ENCODE measurements at places on chromosomes 3 and 15.

- DNase-seq = no peak
Observed at GRCh38 chr3:37531066-37531720, 330.5 kb upstream of the CTDSPL start.

GRCh38 chr15:67175643-67176071 lies 78.8 kb downstream of the AAGAB start:
- no peak for DNase-seq

- no peak for DNase-seq
Observed at GRCh38 chr3:119620899-119621298, 23.2 kb downstream of the PLA1A start.

DNA sequence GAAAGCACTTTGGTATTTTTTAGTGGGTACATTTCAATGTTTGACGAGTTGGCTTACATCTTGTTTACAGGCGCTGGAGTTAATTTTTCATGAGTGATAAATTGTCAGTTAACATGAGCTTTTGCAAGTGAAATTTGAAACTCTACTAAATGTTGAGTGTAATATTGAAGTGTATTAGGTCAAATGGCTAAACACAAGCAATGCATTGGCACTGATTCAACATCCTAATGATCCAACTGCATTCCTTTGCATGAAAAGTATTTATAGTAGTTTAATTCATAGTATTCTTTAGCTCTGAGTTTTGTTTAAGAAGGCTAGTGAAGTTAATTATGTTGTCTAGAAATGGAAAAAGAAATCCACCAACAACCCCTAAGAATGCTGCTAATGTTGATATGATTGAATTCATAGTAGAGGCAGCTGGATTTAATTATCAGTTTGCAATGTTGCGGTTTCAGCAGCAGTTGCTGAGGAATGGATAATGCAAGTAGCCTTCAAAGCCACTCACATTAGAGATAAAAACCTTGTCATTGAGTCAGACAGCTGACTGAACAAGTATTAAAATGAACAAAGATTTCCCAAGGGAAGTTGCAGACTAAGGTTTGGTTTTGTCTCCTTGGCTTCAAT lies 245.6 kb upstream of the GOLIM4 start:
- DNase-seq = no peak

- DNase-seq = no peak
Observed at GRCh38 chr3:72006631-72007556, 221.9 kb upstream of the PROK2 start.

DNA sequence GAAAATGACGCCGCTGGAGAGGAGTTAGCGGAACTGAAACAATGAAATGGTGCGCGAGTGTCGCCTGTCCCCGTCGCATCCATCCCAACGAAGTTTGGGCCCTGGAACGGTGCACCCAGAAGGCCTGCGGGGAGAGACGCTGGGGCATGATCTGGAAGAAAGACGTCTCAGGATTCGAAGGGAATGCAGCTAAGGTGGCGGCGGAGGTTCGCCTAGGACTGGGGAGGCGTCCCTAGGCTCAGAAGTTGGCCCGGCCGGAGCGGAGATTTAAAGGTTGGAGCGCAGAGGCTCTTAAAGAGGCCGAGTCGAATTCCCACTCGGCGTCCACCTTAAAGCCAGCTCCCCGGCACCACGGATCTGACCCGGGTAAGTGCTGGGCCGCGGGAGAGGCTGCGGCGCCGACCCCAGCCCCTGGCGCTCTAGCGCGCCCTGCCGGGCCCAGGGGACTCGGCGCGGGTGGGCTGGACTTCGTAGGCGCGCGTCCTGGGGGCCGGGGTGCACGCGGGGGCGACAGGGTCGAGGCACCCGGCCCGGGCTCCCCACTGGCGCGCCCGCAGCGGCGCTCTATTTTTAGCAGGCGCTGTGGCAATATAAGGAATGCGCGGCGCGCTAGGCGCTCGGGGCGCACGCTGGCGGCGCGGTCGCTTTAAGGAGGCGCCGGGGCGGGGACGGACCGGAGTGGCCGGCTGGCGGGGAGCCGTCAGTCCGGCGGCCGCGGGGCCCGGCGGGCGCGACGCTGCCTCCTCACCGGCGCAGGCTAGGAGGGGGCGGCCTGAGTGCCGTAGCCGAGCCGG lies at the start of gene MRAS:
TSS of gene MRAS (plus strand) at position 620 of the 794 bp plus-strand sequence. CDS start 24,305 bp downstream, outside the sequence.
- DNase-seq = no peak

DNA sequence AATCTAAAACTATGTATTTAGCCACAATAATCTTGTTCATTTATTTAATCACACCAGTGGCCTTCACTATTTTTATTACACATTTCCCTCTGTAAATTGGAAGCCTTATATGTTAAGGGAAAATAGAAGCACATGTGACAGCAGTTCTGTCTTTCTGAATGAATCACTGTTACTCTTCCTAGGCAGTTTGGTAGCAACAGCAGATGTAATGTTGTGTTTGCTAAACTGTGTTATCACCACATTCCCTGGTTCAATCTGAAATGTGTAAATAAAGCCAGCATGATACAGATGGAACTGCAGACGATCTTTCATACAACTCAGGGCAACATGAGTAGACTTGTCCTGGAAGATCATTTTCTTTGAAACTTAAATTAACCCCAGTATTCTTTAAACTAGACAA lies 220.1 kb downstream of the MCTP2 start:
- DNase-seq = no peak

DNA sequence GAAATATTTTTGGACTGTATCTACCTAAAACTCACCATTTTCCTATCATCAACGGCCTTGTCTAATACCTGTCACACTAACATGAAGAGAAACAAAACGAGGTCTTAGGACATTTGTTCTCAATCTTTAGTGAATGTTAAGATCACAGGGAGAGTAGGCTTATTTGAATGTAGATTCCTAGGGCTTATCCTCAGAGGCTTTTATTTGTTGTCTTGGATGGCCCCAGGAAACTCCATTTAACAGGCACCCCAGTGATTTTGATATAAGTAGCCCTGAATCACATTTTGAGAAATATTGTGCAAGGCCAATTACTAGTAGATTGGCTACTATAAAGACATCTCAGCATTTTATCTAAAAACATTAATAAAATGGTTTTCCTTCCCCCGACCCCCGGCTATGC lies 367.4 kb downstream of the GAP43 start:
- DNase-seq = no peak

DNA sequence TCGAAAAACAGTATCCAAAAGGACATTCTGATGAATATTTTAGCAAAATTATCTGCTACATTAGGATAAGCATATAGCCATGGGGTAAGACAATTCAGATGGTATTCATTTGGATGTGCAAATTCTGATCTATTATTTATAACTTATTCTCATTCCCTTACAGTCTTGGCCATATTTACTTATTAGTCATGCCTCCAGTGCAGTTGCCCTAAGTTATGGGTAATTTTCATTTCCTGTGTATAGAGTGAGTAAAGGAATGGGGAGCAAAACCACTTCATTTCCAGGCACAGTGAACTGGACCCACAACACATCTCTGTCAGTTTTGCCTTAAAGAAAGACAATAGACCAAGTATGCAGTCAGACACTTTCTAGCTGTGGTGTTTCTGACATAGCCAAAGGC lies 134.3 kb downstream of the POLQ start:
- DNase-seq = no peak

GRCh38 chr15:25832158-25832557 lies 31.0 kb downstream of the ATP10A start:
- no peak for DNase-seq

Data from stimulated activated CD8-positive, alpha-beta memory T cell treated with anti-CD3 and anti-CD28 coated beads, Interleukin-2, amount 100 ng/mL, for 1 hour (primary cell).